Frontal cortex (tissue), 4 donors: ENCODE measurements at places on chromosomes 11 and 22.

GRCh38 chr11:45660729-45661438, 4.5 kb downstream of the CHST1 start:
- DNase-seq, result no peak

GRCh38 chr11:44381261-44381660, 71.3 kb upstream of the ALX4 start:
- DNase-seq, result no peak

GRCh38 chr11:122765487-122766131, 72.7 kb upstream of the CRTAM start:
- no peak for DNase-seq

DNA sequence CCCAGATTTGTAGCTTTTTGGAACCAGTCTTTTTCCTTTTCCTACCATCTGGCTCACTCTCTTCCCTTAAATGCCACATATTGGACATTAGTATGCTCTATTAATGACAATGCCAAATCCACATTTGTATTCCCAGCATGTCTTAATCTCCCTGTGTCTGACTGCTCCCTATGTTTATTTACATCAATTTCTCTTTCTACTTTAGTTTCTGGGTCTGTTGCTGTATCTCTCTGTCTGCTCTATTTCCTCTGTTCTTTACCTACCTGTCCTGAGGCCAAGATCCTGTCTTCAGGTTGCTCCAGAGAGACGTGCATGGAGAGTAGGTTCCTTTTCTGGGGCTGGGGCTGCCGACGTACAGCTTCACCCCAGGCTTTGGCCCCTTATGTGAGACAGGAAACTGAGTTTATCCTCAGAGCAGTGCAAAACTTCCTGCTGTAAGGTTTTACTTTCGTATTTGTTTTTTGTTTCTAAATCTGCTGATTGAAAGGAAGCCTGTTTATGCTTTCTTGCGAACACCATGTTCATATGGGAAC, 25.6 kb downstream of the OR2AG2 start:
- no peak for DNase-seq

DNA sequence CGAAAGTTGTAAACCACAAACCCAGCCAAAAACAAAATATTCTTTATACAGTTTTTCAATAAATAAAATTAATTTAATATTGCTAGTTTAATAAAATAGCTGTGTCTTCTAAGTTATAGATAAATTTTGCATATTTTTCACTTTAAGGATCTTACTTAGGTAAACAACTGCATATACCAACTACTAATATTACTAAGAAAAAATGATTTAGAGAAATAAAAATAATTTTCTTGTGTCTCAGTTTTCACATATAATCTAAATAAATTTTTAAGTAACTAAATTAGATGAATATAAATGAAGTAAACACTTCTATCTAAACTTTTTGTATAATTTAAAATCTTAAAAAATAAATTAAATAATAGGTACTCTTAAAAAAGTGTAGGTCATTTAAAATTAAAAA, 67.1 kb upstream of the TOP3B start:
- no peak for DNase-seq

- DNase-seq, result no peak
Measured at GRCh38 chr11:10728154-10728553, 22.9 kb upstream of the CTR9 start.

- DNase-seq, result no peak
Measured at GRCh38 chr11:63897459-63898146, 19.4 kb downstream of the RCOR2 start.

GRCh38 chr11:12253843-12254281, 123.5 kb upstream of the PARVA start:
- no peak for DNase-seq

GRCh38 chr22:24463071-24463760, 31.9 kb upstream of the UPB1 start:
- DNase-seq, result no peak

- DNase-seq, result peak; percentile 59
Measured at GRCh38 chr11:119371778-119372182, 9.7 kb downstream of the USP2 start.

GRCh38 chr22:33329398-33329797, 271.2 kb upstream of the SYN3 start:
- DNase-seq, result no peak

DNA sequence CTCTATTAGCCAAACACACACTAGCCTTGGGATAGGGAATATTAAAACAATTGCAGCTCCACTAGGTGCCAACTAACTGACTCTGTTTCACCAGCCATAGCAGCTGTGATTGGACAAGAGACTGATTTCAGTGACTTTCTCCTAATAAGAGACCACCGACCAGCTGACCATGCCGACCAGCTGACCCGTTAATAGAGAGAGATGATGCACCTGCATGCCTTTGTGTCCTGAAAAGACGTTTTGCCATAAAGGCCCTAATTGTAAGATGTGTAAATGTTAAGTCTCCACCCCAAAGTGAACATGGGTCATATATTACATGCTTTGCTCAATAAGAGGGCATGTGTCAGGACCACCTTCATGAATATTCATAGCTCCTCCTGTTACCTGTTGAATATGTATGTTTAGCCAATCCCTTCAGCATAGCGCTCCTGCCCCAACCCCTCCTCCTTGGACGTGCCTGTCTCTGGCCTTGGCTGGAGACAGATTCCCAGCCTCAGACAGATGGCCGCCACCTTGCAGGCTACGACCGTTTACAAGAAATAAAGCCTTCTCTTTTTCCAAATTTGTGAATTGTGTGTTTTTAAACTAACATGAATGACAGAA, 1.3 kb upstream of the NADSYN1 start:
- DNase-seq, result no peak
